Tibial nerve (tissue), 4 donors: ENCODE measurements at places on chromosomes 3 and 15. TPM values are rescaled to one million over a fixed set of nuclear protein-coding genes. Genes with fewer than 3 reads are reported as not detected.

Gene KCNMB2
- not detected for total RNA-seq

Gene ERC2
- total RNA-seq, result 0.84 TPM

DNA sequence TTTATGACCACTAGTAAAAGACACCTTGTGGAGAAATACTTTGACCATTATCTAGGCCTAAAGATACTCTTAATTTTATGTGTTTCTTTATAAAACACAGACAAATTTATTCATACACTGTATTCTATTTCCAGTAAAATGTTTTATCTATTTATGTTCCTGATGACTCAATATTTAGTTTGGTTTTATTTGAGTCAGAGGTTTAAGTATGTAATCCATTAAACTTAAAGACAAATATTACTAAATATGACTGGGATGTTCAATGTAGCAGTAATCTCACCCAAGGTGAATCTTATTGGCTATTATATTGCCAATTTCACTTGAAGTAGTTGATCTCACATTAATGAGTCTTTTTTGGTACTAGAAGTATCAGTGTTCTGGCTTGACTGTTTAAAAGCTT lies 799.7 kb downstream of the CADM2 start:
- DNase-seq, result no peak

DNA sequence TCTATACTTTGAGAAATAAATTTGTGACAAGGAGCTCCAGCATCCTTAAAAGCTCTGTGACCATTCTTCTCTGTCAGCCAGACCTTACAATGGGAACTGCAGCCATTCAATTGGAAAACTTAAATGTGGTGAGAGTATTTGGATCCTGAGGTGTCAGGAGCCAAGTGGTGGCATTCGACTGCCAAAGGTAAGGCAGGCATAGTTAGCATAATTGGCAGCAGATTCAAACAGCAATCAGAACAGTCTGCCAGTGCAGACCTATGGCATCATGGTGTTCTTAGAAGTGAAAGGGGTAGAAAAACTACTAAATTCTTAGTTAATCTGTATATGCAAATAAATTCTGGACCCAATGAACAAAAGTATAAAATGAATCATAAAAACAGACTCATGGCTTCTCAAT lies 18.2 kb upstream of the FNDC3B start:
- no peak for DNase-seq

Gene CPB1
- total RNA-seq, result 1.9 TPM

DNA sequence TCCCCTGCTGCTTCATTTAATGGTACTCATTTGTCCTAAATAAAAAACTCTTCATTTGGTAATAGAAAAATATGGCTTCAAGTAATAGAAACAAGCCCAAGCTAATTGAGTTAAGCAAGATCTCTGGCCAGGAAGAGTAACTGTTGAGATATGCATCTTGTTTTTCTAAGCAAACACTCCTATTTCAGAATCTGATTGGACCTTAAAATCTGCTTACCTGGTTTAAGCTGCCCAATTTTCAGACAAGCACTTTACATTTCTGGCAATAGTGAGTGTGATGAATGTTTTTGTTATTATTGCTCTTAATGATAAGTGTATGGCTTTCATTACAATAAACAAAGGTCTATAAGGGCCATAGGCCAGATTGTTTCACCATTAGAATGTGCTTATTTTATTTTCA lies 86.2 kb downstream of the CMSS1 start:
- DNase-seq, result no peak

DNA sequence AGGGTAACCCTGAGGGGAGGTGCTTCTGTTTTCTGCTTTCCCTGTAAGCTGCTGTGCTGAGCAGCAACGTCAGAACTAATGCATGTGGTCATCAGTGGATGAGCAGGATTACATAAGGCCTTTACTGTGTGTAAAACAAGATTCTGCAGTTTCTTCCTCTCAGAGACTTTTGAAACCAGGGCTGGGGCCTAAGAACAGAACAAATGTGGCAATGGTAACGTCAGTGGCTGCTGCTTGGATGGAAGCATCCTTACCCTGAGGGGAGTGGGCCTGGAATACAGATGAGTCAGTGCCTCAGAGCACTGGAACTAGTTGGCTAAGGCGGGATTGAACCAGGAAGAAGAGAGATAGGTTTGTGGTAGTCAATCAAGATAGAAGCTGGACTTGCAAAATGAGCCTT lies 180.2 kb upstream of the KCNH8 start:
- DNase-seq, result no peak

GRCh38 chr3:119965692-119966091 lies 128.6 kb downstream of the GSK3B start:
- DNase-seq, result no peak

DNA sequence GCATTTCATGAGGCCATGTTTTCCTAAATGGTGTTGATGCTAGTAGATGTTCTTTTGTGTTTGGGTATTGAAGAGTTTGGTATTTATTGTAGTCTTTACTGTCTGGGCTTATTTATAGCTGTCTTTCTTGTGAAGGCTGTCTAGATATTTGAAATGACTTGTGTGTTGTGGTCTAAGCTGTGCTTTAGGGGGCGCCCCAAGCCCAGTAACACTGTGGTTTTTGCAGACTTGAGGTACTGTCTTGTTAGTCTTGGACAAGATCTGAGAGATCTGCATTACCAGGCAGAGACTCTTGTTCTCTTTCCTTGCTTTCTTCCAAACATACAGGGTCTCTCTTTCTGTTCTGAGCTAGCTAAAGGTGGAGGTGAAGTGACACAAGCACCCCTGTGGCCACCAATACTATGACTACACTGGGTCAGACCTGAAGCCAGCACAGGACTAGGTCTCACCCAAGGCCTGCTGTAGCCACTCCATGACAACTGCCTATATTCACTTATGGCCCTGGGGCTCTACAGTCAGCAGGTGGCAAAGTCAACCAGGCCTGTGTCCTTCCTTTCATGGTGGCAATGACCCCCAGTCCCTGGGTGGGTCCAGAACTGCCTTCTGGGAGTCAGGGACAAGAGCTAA lies 152.1 kb upstream of the TBC1D5 start:
- no peak for DNase-seq

Gene CKMT1B
- total RNA-seq, result not detected

Gene SNURF
- total RNA-seq, result 2.1 TPM

GRCh38 chr3:48411041-48411588 lies 18.8 kb downstream of the PLXNB1 start:
- DNase-seq, result no peak

GRCh38 chr3:66557170-66557569 lies 56.3 kb upstream of the LRIG1 start:
- no peak for DNase-seq

Gene GP5
- total RNA-seq, result not detected

DNA sequence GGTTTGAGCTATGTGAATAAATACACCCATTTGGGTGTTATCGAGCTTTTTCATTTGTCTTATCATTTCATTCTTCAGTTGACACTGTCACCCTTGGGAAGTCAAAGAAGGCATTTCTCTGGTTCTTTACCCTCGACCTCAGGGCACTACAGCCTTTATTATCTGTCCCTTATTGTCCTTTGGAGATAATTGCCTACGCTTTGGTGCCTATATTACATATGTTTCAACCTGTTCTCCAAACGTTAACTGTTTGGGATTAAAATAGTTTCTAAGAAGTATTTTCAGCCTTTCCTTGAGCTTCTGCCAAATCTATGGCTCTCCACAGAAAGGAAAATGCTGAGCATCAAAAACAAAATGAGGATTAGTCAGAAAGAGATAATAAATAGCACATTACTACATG lies 395.4 kb upstream of the ADAMTS9 start:
- no peak for DNase-seq

DNA sequence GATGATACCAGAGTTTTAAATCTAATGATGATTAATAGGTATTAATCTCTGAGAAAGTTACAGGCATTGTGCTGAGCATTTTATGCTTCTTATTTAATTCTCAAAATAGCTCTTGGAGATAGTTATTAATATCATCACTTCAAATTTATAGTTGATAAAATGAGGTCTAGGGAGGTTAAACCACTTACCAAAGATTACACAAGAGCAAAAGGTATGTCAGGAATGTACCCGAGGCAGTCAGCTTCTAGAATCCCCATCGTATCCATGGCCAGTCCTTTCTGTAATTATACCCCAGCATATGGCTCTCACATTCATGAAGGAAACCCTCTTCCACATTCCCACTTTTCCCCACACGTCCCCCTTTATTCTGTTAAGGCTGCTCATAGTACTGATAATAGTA lies 421.3 kb downstream of the PYDC2 start:
- DNase-seq, result no peak

DNA sequence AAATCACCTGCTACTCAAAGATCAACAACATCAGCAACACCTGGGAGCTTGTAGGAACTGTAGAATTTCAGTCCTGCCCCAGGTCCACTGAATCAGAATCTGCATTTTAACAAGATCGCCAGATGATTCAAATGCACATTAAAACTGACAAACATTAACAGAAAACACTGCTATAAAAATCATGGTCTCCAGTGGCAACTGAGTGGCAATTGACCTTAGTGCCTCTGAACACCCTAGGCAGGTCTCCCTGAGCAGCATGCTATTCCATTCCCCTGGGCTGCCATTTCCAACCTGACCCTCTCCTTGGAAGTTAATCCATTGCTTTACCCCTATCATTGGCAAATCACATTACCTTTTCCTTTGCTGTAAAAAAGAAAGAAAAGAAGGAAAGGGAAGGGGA lies 23.0 kb upstream of the TOP2B start:
- DNase-seq, result no peak

- DNase-seq, result no peak
These were observed 81.1 kb downstream of the TRIM42 start for GRCh38 chr3:140758791-140759444.

GRCh38 chr3:127816783-127817405 lies 5.4 kb downstream of the MGLL start:
- DNase-seq, result no peak

Gene ACKR2
- 59.0 TPM for total RNA-seq

DNA sequence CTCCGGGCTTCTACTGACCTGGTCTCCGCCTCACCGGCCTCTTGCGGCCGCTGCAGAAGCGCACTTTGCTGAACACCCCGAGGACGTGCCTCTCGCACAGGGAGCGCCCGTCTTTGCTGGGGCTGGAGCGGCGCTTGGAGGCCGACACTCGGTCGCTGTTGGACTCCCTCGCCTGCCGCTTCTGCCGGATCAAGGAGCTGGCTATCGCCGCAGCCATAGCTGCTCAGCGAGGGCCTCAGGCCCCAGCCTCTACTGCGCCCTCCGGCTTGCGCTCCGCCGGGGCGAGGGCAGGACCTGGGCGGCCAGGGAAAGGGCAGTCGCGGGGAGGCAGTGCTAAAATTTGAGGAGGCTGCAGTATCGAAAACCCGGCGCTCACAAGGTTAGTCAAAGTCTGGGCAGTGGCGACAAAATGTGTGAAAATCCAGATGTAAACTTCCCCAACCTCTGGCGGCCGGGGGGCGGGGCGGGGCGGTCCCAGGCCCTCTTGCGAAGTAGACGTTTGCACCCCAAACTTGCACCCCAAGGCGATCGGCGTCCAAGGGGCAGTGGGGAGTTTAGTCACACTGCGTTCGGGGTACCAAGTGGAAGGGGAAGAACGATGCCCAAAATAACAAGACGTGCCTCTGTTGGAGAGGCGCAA lies 319.2 kb downstream of the FGF12 start:
- no peak for DNase-seq

- no peak for DNase-seq
These were observed 74.2 kb upstream of the PROK2 start for GRCh38 chr3:71859123-71859519.

GRCh38 chr3:42051384-42052131 lies 39.6 kb upstream of the TRAK1 start:
- no peak for DNase-seq

- no peak for DNase-seq
These were observed 35.2 kb downstream of the U2SURP start for GRCh38 chr3:143036557-143036956.

GRCh38 chr15:48394970-48395369 lies 63.7 kb downstream of the DUT start:
- DNase-seq, result no peak

DNA sequence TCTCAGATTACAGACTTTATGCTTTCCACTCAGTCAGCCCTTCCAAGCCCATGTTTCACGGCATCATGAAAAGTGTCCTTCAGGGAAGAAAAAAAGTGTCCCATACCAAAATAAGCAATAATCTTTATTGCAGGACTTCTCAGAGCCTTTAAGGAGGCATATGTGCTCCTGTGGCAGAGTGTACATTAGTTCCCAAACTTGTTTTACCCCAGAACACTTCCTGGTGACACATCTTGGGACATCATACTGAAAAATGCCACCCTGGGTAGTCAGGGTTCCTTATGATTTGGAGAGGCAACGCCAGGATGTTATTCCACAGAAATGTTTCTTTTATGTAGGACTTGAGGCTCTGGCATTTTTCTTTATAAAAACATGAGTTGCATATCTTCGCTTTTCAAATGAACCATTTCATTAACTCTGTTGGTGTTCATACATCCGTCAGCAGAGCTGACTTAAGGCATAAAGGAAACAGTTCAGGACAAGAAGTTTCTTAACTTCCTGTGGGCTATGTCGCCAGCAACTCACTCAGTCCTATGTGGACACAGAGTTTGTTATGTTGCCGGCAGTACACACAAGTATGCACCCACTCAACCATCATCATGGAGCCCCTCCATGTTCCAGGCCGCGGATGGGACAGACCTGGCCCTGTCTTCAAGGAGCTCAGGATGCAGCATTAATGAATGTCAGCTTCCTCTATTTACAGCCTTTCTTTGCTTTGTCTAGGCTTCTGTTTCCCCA lies 63.8 kb downstream of the CASR start:
- no peak for DNase-seq

Gene CASR
- total RNA-seq, result not detected

GRCh38 chr3:155884292-155884691 lies 13.8 kb downstream of the GMPS start:
- no peak for DNase-seq

Gene EXD1
- total RNA-seq, result not detected

- no peak for DNase-seq
These were observed 2.8 kb upstream of the CCDC9B start for GRCh38 chr15:40343512-40343911.

GRCh38 chr3:45659661-45660566 lies 29.3 kb upstream of the SACM1L start:
- DNase-seq, result peak; percentile 67

Gene GRIP2
- 0.78 TPM for total RNA-seq

DNA sequence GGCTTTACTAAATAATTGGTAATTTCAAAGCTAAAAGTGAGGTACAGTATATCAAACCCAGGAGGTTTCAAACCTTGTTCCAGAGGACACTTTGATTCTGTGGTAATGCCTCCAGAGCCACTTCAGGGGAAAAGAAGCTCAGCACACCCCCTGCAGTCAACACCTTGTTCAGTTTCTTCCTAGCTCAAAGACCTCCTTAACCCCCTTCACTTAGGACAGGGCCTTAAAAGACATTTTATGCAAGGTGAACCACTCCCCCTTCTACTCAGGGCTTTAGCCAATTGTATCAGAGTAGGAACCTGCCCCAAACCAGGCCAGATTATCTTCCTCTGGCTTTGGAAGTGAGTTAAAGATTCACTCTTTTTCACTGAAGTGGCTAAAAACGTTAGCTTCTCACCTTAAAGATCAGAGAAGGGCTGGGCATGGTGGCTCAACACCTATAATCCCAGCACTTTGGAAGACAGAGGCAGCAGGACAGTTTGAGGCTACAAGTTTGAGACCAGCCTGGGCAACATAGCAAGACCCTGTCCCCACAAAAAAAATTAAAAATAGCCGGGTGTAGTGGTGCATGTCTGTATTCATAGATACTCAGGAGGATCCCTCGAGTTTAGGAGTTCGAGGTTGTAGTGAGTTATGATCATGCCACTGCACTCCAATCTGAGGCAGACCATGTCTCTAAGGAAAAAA lies 3.4 kb downstream of the DENND6A start:
- no peak for DNase-seq

Gene RUBCN
- 81.4 TPM for total RNA-seq
